Pulmonary artery endothelial cell (primary cell): ENCODE measurements at places on chromosomes 13 and 19.

- no peak for DNase-seq
Observed at GRCh38 chr19:16627193-16627927, 644 bp downstream of the MED26 start.

DNA sequence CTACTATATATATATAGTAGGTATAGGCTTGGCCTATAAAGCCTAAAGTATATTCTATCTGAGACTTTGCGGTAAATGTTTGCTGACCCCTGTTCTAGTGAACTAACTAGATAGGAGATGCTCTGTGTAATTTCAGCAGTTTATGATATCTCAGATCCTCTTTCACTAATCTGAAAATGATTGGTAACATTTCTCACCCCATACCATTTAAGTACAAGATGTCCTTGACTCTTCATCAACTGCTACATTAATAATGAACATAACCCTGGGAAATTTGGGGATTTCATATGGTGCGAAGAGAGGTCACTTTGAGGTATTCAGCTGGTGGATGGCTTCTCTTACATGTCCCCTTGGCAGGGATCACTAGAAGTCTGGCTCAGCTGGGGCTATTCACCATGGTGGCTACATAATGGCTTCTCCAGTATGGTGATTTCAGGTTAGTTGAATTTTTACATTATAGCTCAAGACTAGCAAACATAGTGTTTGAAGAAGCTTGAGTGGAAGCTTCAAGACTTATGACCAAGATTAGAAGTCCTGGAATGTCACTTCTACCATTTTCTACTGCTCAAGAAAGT is 103.6 kb upstream of the MYCBP2 start:
- DNase-seq, result no peak

DNA sequence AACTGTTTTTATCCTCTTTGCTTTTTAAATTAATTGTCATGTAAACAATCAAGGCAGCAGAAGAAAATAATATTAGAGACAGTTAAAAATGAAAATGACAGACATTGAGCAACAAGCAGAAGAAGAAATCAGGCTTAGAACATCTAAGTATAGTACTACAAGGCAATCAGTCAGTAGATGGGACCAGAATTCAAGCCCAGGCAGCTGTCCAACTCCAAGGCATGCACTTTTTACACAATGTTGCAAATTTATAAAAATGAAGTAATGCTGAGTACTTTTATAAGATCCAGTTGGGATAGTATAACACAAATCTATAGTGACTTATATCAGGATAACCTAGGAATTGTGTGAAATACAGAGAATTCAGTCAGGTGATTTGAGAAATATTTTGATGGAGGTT is 2815.8 kb downstream of the PCDH9 start:
- no peak for DNase-seq

DNA sequence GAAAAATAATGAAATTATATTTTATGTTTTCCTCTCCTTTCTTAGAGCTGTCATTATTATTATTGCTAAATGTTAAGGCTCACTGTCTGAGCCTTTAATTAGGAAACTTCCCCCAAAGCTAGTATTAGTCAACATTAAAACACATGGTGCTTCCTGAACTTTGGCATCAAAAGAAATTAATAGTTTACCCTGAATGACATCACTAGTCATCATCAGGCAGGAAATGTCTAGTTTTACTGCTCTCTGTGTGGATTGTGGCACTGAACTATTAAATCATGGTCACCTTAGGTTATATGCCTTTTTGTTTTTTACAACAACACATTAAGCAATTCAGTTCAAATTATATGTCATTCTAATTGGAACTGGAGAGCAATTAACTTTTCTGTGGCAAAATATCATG is 595.5 kb downstream of the SLITRK1 start:
- DNase-seq, result no peak

DNA sequence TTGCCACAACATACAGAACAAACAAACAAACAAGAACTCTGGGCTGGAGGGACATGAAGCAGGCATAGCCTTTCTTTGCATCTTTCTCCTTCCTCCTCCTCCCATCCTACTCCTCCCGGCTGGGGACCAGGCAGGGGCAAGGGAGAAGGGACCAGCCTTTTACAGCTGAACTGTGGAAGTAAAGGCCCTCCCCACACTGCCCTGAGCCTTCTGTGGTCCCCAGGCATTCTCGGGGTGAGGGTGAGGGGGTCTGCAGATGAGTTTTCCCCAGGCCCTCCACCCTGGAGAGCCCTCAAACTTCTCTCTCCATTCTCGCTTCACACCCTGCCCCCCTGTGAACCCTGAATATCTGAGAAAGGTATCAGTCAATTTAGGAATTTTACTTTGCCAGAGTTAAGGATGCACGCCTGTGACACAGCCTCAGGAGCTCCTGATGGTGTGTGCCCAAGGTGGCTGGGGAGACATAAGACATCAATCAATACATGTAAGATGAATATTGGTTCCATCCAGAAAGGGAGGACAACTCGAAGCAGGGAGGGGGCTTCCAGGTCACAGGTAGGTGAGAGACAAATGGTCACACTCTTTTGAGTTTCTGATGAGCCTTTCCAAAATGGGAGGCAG is 170.9 kb downstream of the COL4A1 start:
- no peak for DNase-seq
